ENCODE measurements at places on chromosomes 12 and 14.

- no peak for DNase-seq
Observed at GRCh38 chr14:62123961-62124360, 361.7 kb downstream of the SNAPC1 start.

DNA sequence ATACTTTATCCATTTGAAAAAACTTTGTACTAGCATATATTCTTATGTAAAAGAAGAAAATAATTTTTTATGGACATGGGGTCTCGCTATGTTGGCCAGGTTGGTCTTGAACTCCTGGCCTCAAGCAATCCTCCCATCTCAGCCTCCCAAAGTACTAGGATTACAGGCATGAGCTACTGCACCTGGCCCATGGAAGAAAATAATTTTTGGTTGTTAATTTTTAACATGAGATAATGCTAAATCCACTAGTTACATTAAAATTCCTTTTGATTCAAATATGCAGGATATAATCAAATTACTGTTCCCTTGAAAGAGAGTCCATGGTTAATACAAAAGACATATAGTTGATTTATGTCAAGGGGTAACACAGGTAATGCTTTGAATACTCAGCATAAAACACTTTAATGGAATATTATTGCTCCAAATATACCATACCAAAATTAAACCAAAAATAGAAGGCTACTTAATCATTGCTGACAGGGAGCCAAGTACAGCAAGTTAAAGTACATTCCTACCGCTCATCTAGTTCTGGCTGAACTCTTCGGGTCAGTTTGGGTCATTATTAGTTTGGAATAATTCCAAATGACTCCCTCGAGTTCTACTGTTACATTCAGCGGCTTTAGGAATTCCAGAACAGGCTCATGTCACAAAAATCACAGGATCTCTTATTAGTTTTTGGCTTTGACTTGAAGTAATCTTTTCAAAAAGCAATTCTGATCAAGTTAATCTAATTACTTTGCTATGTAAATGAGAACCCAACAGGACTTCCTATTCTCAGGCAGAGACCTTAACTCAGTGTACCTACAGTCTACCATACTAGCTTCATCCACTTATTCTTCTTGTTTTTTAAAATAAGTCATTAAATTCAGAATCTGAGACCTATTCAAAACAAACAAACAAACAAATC lies 6.1 kb downstream of the SOS2 start:
- DNase-seq = no peak

DNA sequence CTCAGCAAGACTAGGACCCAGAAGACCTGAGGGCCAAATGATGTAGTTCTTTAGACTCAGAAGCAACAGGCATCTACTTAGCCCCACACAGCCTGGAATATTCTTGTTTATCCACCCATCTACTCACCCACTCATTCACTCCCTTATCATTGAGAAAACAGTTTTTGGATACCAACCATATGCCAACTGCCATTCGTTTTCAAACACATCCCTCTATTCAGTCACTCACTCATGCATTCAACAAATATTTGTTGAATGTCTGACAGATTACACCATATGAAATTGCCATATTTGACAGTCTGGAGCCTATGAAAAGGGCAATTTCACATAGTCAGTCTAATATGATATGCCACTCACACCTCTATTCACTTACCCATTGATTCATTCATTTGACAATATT lies 103.2 kb downstream of the NT5DC3 start:
- no peak for DNase-seq

- peak; percentile 93 for DNase-seq
Observed at GRCh38 chr14:69643430-69644200, 32.2 kb downstream of the SUSD6 start.

DNA sequence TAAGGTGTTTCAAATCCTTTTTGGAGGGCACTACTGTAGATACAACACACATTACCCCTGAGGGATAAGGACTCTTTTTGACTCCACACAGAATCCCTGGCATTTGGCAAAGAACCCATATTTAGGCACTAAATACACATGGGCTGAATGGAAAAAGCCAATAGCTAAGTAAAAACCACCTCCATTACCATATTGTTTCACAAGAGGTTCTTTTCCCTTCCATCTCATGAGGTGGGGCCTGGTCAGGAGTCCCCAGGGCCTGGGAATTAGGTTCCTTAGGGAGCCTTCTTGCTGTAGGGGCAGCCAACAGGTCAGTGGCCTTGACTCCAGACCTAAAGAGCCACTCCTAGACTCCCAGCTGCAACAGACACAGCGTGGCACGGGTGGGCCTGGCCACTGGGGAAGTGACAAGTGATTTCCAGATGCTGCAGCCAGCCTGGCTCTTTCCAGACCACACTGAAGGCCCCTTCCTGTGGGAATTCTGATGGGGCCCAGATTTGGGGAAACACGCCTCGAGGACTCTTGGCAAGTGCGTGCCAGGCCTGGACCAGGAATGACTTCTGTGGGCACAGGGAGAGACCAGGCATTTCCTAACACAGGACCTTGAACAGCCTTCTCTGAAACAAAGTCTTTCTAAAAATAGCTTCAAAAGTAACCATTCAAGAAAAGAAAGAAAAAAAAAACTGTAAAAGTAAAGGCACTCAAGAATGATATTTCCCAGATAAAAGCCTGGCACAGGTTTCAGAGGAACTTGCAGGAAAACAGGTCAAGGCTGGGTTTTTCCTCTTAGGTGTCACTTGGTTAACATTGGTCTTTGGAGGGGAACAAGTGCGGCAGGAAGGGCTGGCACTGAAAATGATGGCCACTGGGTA lies 18.1 kb downstream of the SSH1 start:
- no peak for DNase-seq

DNA sequence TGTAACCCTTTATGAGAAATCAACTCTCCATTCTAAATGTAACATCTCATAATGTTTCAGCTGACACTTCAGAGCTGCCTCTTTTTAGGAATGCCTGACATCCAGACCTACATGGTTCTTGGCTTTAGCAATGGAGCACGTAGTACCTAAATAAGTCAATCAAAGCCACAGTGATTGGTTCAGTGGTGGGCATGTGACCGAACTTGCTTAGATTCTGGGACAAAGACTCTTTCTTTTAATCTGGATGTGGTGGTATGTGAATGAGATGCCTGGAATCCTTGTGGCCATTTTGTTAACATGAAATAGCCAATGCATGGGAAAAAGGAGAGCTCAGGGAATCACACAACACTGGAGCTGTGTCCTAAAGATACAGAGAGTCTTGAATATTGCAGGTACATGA lies 11.8 kb downstream of the GPR65 start:
- DNase-seq = no peak

DNA sequence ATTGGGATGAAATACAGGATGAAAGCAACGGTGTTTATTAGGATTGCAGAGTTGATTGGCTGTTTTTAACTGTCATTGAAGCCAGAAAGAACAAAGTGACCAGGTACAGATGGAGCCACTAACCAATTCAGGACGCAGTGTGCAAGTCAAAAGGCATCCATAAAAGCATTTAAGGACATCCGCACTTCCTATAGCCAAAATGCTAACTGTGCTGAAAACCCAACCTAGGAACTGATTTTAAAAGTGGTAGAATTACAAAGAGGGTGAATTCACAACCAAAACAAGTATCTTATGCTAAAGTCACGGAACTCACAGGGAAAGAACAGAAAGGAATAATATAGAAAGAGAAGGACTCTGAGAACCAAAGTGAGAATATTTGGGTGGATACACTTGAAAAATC lies 63.1 kb upstream of the FOXG1 start:
- no peak for DNase-seq

- DNase-seq = no peak
Observed at GRCh38 chr12:124130691-124131591, 157.9 kb downstream of the ZNF664 start.

Measured in RWPE2 (cell line).